Amniotic stem cell (primary cell): ENCODE measurements at places on chromosomes 4 and X.

- DNase-seq = no peak
Observed at GRCh38 chr4:7779432-7779768, 160.3 kb downstream of the AFAP1 start.

DNA sequence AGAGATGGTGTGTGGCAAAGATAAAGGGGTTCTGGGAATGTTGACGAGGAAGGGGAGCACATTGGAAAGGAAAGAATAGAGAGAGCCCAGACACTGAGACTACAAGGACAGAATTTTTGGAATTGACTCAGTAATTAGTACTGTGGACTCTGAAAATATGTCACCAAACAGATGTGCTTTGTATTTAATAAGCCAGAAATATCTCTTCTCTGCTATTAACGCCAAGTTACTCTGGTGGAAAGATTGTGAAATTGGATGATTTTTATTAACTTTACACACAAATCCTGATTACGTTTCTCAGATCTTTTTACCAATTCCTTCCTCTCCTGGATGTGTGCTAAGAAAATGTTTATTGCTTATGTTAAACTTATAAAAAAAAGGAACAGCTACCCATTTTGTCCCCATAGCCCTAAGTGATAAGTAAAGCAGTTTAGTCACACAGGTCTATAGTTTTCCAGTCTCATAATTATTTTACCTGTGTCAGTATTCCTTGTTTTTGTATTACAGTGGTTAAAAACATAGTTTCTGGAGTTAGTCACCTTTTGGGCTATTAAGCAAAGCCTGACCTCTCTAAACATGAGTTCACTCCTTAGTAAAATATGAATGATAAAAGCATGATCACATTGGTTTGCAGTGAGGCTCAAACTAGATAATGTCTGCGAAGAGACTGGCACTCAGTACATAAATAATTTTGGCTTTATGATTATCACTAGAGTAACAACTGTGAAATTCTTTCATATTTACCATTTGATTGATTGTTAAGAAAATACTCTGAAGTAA lies 1068.3 kb downstream of the STIM2 start:
- no peak for DNase-seq

DNA sequence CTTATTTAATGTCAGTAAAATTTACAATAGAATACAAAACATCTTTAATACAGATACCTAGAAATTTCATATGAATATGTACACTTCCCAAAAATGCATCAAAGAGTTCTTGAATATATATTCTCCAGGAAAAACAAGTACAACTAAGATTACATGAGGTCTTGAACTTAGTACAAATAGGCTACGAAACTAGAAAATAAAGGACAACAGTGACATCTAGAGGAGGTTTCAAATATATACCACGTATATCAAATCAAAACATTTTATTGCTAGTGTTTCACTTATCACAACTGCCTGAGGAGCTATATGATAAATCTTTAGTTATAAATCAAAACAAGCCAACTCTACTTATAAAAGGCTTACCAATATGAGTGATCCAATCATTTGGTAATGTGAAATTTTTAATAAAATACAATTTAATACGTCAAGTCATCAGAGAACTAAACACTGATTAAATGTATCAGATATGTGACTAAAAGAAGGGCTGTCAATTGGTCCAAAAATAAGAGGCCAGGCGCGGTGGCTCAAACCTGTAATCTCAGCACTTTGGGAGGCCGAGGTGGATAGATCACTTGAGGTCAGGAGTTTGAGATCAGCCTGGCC lies 36.6 kb downstream of the ANAPC10 start:
- DNase-seq = peak; percentile 7

DNA sequence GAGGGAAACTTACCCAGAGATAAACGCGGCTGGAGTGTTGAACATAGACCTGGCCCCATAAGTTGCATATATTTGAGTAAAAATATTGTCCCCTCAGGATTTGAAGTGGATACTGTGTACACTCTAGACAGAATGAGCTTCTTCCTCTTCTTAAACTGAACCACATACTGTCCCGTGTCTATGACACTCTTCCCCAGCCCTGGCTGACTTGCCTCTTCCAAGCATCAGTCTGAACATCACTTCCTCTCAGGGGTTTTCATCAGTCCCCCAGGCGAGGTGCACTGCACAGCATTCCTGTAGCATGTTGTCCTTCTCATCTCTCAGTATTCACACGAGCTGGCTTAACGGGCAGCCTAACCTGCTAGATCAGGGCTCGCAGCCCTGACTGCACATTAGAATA lies 80.5 kb upstream of the TMEM150C start:
- DNase-seq = no peak

GRCh38 chr4:138898282-138898681 lies 117.3 kb upstream of the NOCT start:
- peak; percentile 8 for DNase-seq

DNA sequence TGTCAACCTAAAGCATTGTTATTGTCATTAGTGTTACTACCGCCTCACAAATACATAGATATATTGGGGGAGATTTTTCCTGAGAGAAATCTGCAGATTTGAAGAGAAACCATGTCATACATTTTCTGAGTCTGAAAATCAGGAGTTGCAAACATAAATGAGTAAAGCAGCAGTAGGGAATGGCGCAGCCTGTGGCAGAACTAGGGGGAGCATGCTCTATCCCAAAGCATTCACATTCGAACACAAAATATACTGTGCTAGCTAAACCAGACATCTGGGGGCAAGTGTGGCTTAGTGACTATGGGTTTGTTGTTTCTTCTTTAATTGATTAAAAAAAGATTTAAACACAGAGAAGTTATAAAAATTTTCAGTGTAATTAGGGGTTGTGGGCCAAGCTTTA lies 83.2 kb downstream of the CPE start:
- no peak for DNase-seq

- no peak for DNase-seq
Observed at GRCh38 chrX:113906168-113906567, 677.7 kb upstream of the HTR2C start.

DNA sequence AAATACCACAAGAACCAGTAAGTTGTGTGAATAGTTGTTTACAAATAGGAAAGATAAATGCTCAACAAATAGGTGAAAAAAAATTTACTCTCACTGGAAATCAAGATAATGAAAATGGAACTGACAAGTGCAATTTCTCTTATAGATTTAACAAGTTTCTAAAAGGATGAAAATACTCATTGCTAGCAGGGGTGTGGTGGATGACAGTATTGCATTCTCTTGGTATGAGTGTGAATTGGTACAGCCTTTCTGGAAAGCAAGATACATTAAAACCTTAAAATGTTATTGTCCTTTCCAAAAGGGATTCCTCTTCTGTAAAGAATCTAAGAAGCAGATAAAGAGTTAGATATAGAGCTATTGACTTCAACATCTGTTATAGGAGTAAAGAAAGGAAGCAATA lies 240.0 kb upstream of the RPS6KA3 start:
- no peak for DNase-seq

GRCh38 chr4:99859618-99860017 lies 34.6 kb downstream of the LAMTOR3 start:
- no peak for DNase-seq

DNA sequence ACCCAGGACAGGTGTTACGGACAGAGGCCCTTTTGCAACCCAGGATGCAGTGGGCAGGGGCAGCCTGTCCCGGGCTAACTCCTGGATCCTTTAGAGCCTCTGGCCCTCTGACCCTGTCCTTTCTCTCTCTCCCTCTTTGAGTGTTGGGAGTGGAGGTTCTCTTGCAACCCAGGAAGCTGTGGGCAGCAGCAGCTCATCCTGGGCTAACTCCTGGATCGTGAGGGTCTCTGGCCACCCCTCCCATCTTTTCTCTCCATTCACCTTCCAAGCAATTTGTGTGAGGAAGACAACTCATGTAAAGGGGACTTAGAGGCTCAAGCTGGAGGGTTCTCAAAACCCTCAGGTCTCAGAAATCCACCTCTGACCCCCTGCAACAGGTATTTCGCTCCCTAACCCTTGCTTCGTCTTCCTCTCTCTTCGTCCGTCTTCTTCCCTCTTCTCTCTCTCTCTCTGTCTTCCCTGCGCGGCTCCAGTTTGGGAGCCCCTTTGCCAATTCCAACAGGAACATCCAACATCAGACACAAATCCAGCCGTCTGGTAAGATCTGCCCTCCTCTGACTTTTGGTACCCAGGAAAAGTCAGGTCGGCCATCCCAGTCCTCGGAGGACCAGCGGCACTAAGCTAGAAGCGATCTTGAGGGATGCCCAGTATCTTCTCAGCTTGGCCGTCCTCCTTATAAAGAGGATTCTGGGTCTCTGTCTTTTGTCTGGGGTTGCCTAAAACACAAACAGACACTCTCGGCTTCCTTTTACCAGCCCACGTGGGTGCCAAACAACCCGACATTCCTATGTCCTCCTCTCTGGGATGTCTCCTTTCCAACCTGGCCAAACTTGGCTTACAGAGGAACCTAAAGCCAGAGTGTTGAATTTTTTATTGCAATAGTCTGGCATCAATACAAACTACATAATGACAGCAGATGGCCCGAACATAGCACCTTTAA lies 7.9 kb downstream of the ASMTL start:
- no peak for DNase-seq

GRCh38 chr4:31995943-31996901 lies 1276.1 kb downstream of the PCDH7 start:
- DNase-seq = no peak

- DNase-seq = peak; percentile 54
Observed at GRCh38 chr4:83110223-83110945, 4.1 kb downstream of the PLAC8 start.

DNA sequence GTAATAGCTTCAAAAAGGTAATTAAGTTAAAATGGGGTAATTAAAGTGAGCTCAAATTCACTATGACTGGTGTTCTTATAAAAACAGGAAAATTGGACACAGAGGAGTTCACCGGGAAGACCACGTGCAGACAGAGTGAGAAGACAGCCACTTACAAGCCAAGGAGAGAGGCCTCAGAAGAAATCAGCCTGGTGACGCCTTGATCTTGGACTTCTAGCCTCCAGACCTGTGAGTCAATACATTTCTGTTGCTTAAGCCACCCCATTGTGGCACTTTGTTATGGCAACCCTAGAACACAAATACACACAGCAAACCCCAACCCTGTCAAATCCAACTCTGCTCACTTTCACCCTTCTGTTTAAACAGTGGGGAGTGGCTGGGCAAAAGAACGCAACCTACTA lies 4.1 kb upstream of the CD38 start:
- DNase-seq = no peak

GRCh38 chrX:85836868-85837267 lies 210.5 kb downstream of the CHM start:
- DNase-seq = no peak

GRCh38 chr4:105225500-105225899 lies 78.8 kb downstream of the TET2 start:
- DNase-seq = no peak

- no peak for DNase-seq
Observed at GRCh38 chr4:4542774-4543485, 1.1 kb upstream of the STX18 start.

DNA sequence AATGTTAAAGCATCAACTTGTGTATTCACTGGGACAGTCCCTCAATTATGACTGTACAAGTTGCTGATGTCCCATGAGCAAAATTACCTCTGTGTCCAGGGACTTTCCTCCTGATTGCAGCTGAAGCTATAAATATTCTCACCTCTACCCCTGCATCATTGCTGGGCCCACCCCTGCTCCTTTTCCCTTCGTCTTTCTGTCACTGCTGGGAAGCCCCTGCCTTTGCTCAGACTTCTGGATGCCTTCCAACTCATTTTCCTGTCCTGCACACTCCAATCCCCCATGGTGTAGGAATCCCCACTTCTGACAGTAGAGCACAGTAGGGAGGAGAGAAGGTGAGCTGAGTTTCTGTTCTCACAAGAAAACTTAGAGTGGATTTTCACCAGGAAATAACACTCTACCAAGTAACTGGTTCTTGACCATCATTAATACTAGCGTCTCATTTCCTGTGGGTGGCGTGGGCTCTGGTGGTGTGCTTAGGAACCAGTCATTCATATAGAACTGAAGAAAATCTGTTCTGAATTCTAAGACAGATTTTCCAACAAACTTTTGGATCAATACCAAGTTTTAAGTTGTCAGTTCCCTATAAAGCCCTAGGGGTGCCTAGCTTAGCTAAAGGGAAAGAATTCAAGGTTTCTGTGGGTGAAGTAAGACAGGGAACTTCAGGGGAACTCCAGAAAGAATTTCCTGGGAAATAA lies 136.2 kb upstream of the MED14 start:
- no peak for DNase-seq

GRCh38 chr4:118988635-118988972 lies 100.0 kb downstream of the SYNPO2 start:
- no peak for DNase-seq

- no peak for DNase-seq
Observed at GRCh38 chr4:74357965-74358364, 7.0 kb upstream of the EREG start.

- DNase-seq = no peak
Observed at GRCh38 chrX:69163936-69164741, 1.1 kb downstream of the PJA1 start.

DNA sequence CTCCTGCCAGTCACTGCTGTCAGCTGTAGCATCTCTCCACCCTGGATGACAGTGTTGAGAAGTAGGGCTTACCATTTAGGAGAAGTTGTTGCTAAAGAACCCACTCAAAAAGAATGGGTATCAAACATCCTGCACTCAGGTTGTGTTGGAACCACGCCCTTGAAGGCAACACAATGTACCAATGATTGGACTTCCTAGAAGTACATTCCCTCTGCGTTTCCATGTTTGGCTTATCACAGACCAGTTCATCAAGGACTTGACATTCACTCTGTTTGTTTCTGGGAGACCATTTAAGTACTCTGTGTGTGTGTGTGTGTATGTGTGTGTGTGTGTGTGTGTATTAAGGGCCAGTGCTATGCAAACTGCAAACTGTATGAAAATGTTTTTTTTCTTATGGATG lies 200.6 kb upstream of the GATB start:
- DNase-seq = no peak

DNA sequence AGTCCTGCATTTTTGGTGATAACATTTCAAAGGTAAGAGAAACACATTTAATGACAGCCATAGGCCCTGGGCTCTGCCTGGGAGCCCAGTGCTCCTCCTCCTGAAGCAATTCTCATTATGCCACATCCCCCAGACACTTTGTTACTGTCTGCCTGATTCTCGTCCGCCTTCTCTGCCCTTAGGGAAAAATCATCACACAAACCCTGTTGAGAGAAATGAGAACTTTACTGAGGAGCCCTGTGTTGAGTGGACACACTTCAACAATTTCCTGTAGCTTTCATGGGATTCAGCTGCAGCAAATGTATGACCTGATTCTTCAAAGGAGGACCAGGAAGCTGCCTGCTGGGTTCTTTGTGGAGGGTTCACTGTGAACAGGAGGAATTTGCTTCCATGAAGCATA lies 566.5 kb upstream of the FRG1 start:
- DNase-seq = no peak

DNA sequence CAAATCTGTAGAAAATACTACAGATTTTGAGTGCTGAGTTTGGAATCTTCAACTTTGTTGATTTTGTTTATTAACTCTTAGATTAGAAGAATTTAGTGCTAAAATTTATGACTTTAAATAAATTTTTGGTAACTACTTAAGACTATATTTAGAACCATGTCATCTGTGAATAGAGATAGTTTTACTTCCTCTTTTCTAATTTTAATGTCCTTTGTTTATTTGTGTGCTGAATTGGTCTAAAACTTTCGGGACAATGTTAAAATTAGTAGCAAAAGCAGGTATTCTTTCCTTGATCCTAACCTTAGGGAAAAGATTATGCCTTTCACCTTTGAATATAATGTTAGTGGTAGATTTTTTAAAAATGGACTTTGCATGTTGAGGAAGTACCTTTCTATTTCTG lies 119.7 kb upstream of the CXorf51A start:
- no peak for DNase-seq
